ENCODE measurements at places on chromosomes 11 and 22.

GRCh38 chr11:82899186-82899820 is 927 bp downstream of the PRCP start:
- no peak for DNase-seq

DNA sequence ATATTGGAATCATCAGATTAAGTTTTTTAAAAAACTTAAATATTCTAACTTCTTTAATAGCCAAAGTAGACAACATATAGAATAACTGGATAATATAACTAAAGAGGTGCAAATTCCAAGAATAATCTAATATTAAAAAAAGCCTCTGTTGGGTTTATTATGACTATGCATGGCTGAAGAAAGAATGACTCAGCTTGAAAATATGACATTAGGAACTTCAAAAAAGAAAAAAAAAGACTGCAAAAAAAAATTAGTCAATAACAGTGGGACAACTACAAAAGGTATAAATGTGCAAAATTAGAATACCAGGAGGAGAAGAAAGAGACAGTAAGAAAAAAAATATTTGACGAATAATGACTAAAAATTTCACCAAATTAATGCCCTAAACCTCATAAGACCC is 1178.0 kb downstream of the JRKL start:
- no peak for DNase-seq

DNA sequence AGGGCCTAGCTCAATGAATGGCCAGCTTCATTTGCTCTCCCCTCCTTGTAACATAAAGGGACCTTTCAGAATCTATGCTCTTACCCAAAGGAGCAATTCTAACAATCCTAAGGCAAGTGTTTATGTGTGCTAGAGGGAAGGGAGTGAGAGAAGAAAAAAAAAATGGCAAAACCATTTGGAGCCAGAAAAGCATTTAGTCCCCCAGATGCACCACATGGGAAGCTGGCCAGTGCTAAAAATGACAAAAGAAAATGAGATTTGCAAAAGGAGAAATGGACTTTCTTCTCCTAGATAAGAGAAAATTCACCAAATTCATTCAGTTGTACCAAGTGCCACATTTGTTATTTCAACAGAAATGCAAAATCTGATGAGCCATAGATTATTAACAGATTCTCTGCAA is 52.8 kb downstream of the SERGEF start:
- DNase-seq, result no peak

GRCh38 chr11:102238391-102238821 is 78.9 kb upstream of the BIRC3 start:
- no peak for DNase-seq

GRCh38 chr11:96393753-96394348 is 4.0 kb downstream of the JRKL start:
- DNase-seq, result no peak

GRCh38 chr22:47606426-47606825 is 844.0 kb downstream of the TBC1D22A start:
- DNase-seq, result no peak

DNA sequence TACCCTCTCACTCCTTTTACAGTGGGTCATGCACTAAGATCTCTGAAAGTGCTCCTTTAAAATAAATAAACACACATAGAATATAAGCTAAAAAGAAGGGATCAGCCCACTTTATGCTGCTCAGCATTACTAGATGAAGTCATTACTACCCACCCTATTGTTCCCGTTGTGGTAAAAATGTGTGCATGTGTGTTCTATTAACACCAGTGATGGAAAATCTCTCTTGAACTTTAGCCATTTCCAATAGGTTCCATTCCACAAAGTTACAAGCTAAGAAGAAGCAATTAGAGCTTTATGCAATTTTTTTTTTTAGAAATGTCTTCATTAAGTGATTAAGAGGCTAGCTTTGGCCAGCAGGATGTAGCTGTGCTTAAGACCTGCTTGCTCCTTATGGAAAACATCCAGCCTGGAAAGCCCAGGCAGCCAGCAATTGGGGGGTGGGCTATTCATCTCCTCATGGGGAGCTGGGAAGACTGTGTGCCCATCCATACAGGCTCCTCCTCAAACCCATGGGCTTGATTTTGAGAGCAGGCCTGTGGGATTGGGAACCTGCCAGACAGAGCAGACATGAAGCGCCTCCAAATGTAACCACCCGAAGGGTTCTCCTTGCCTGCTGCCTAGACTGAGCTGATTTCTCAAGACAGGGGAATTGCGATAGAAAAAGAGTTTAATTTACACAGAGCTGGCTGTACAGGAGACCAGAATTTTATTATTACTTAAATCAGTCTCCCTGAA is 92.9 kb upstream of the PARVA start:
- no peak for DNase-seq

DNA sequence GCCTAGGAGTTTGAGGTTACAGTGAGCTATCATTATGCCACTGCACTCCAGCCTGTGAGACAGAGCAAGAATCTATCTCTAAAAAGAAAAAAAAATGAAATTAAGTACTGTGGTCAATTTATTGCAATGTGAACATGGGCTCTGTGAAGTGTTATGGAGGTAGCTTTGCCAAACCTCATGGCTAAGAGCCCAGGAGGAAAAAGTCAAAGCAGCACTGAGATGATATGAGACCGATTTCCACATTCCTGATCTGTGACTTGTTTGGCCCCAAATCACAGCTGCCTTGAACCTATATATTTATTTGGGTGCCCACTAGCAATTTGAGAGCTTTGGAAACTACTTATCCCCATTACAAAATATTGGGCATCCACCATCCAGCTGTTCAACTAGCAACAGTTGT is 29.8 kb upstream of the TMEM135 start:
- no peak for DNase-seq

Measured in cortex of kidney (tissue), 1 donor.